Globus pallidus (tissue), 1 donor: ENCODE measurements at places on chromosomes 12 and 14.

- DNase-seq: no peak
Observed at GRCh38 chr12:104890476-104891096, 67.5 kb downstream of the SLC41A2 start.

- DNase-seq: no peak
Observed at GRCh38 chr14:99772371-99773283, 20.6 kb upstream of the EML1 start.

GRCh38 chr12:31954925-31955858 is 4.0 kb upstream of the RESF1 start:
- no peak for DNase-seq

GRCh38 chr14:24928386-24928900 is 121.5 kb downstream of the STXBP6 start:
- no peak for DNase-seq

GRCh38 chr12:3461391-3461790 is 29.6 kb upstream of the PRMT8 start:
- no peak for DNase-seq

- no peak for DNase-seq
Observed at GRCh38 chr12:22047494-22047893, 1.5 kb downstream of the CMAS start.

GRCh38 chr12:25854991-25855390 is 103.5 kb upstream of the RASSF8 start:
- no peak for DNase-seq

- peak; percentile 82 for DNase-seq
Observed at GRCh38 chr12:113196990-113197389, 11.5 kb downstream of the RITA1 start.

- no peak for DNase-seq
Observed at GRCh38 chr12:66119229-66119869, 11.2 kb downstream of the LLPH start.

GRCh38 chr12:23618718-23619117 is 330.8 kb downstream of the SOX5 start:
- DNase-seq: no peak

- DNase-seq: no peak
Observed at GRCh38 chr14:61160798-61161197, 120.3 kb downstream of the TMEM30B start.

GRCh38 chr12:128163086-128163485 is 103.9 kb upstream of the TMEM132C start:
- no peak for DNase-seq

DNA sequence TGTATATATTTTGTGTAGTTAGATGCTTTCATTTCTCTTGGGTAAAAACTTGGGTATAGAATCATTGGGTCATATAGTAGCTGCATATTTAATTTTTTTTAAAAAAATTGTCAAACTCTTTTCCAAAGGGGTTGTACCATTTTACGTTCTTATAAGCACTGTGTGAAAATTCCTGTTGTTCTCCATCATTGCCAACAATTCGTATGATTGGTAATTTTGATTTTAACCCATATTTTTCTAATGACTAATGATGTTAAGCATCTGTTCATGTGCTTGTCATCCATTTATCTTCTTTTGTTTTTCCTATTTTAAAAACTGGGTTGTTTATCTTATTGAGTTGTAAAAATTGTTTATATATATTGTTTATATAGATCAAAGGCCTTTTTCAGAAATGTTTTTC is 77.4 kb downstream of the OTOGL start:
- no peak for DNase-seq

DNA sequence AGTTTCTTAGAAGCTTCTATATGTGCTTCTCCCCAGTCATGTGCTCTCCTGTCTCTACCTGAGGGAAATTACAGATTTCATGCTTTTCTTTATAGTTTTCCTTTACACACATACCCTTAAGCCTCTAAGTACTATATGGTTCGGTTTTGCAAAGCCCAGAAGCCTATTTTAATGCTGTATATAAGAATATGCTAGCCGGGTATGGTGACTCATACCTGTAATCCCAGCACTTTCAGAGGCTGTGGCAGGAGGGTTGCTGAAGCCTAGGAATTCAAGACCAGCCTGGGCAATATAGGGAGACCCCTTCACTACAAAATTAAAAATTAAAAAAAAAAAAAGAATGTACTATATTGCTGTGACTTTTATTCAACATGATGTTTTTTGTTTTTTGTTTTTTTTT is 15.4 kb downstream of the DGLUCY start:
- DNase-seq: no peak

GRCh38 chr12:132660052-132660451 is 27.1 kb downstream of the POLE start:
- no peak for DNase-seq

GRCh38 chr14:45290547-45290946 is 37.5 kb upstream of the MIS18BP1 start:
- DNase-seq: no peak

DNA sequence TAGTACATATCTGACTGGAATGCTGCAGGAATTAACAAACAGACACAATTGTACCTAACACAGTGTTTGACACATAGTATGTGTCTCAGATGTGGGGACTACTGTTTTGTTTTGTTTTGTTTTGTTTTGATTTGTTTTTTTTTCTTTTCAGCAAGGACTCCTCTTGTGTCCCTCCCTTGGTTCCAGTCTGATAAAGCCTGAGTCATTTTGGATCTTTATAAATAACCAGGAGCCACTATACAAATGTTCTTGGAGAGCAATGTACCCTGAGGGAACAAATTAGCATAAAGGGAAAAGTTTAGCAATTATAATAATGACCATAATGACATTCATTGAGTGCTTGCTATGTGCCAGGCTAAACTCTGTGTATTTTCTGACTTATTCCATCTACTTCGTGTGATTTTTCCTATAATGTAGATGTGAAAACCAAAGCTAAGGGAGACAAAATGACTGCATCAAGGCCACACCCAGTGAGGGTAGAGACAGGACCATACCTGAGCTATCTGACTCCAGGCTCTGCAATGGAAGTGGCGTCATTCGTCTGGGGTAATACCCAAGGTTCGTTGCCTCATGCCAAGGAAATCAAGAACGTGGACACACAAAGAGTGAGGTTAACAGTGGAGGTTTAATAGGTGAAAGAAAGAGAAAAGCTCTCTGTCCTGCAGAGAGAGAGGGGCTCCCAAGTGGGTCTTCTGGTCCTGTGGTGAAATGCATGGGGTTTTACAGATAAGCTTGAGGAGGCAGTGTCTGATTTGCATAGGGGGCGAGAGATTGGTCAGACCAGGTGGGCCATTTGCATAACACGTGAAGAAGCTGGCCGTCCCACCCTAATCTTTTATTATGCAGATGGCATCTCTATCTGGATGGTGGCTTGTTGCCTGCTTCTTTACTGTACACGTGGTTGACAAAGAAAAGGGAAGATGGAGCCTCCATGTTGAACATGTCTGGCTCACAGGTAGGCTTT is 285.5 kb upstream of the SFSWAP start:
- DNase-seq: no peak

GRCh38 chr12:47868041-47868440 is 36.8 kb downstream of the VDR start:
- DNase-seq: no peak

DNA sequence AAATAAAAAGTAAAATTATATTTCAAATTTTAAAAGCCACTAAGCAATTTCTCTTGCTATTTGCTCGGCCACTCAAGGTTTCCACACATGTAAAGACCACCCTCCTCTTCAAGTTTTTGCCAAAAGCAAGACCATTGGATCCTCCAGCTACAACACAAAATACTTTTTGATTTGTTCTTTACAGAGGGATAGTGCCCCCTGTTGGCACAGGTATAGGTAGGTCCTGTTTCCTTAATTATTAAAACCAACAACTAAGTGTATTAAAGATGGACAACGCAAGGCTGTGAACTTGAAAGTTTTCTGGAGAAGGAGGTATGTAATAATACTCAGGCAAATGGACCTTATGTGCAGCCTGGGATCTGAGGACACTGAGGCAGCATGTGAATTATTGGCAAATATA is 23.8 kb downstream of the ATP6V1D start:
- no peak for DNase-seq

GRCh38 chr14:84468153-84468552 is 1061.8 kb upstream of the FLRT2 start:
- no peak for DNase-seq

- DNase-seq: no peak
Observed at GRCh38 chr12:79374545-79374944, 316.2 kb downstream of the PAWR start.

- DNase-seq: no peak
Observed at GRCh38 chr14:65444230-65444629, 31.7 kb downstream of the FUT8 start.
